ENCODE measurements at places on chromosomes 7 and 10. TPM values are rescaled to one million over a fixed set of nuclear protein-coding genes. Genes with fewer than 3 reads are reported as not detected.
A peak's percentile ranks its signal among the peaks of the same experiment; 100 is the strongest.

The SCART1 gene
- total RNA-seq, result 1.0 TPM

DNA sequence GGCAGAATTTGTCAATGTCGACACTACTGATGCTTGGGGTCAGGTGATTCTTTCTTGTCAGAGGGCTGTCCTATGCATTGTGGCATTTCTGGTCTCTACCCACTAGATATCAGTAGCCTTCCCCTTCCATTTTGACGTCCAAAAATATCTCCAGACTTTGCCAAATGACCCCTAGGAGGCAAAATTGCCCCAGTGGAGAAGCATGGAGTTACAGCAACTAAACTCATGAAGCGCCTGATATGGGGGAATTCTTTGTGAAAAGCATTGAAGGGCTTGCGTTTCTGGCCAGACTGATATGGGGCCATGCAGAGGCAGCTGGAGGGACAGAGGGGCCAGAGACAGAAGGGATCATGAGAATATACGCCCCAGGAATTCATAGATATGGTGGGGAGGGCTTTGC lies 43.6 kb downstream of the ADRB1 start:
- DNase-seq, result no peak

DNA sequence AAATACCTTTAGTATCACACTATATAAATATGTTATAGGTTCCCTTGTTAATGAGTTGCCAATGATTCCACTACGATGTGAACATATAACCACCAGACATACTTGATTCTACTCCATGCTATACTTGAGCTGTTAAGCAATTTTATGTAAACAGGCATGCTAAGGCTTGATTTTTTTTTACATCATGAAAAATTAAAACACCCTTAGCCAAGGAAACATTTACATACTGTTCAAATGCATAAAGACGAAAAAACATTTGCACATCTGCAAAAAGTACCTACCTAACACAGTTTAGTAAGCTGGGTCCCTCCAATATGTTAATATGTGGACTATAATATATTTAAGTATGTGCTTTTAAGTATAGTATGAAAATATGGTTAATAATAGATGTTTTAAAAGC lies 9.0 kb upstream of the CABCOCO1 start:
- DNase-seq, result no peak

- no peak for DNase-seq
Observed at GRCh38 chr7:130708766-130709165, 22.4 kb upstream of the TSGA13 start.

- peak; percentile 93 for DNase-seq
Observed at GRCh38 chr10:99983280-99983988, 26.3 kb downstream of the DNMBP start.

The SLC13A4 gene
- total RNA-seq, result not detected

DNA sequence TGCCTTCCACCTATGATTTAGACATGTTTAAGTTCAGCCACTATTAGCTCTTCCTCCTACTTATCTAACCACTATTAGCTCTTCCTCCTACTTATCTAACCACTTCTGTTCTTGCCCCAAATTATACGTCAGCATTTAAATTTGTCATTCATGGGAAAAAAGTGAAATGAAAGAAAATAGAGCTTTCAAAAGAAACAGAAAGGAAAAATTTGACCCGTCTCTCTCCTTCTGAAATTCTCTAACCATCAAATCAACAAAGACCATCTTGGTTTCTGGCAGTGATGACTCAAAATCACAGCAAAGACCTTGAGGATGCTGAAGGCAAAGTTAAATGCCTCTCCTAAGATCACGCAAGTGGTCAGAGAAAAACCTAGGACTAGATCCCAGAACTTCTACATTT lies 2.6 kb downstream of the LIPA start:
- no peak for DNase-seq

Data from LHCN-M2 (cell line).